ENCODE measurements at places on chromosomes 16 and 17. TPM values are rescaled to one million over a fixed set of nuclear protein-coding genes. Genes with fewer than 3 reads are reported as not detected.

OTOA gene
- not detected for total RNA-seq

OR3A2 gene
- 1.7 TPM for total RNA-seq

KRTAP9-7 gene
- total RNA-seq: not detected

SLC38A8 gene
- not detected for total RNA-seq

TAT gene
- not detected for total RNA-seq

GCGR gene
- not detected for total RNA-seq

CCL16 gene
- not detected for total RNA-seq

CDRT15L2 gene
- total RNA-seq: not detected

TSEN54 gene
- 12.7 TPM for total RNA-seq

HLF gene
- total RNA-seq: not detected

PIMREG gene
- 24.6 TPM for total RNA-seq

GAS2L2 gene
- not detected for total RNA-seq

PRSS33 gene
- total RNA-seq: not detected

ALOX15 gene
- 0.44 TPM for total RNA-seq

ARRB2 gene
- total RNA-seq: 5.0 TPM

STAC2 gene
- not detected for total RNA-seq

ADAM11 gene
- 0.57 TPM for total RNA-seq

SBK1 gene
- total RNA-seq: not detected

OR1D5 gene
- total RNA-seq: not detected

ASGR1 gene
- total RNA-seq: 1.5 TPM

IGF2BP1 gene
- total RNA-seq: 30.6 TPM

CTNS gene
- 74.2 TPM for total RNA-seq

PCGF2 gene
- 12.5 TPM for total RNA-seq

CNTNAP1 gene
- total RNA-seq: 15.6 TPM

PRRT2 gene
- 0.44 TPM for total RNA-seq

CCL3 gene
- not detected for total RNA-seq

TRIM16 gene
- total RNA-seq: 53.4 TPM

KCNH6 gene
- not detected for total RNA-seq

Measured in placental pericyte (primary cell).